Activated CD4-positive, alpha-beta T cell treated with anti-CD3 and anti-CD28 coated beads, Interleukin-2, amount 10 ng/mL, durations not matched to agents 7 days and 5 days (primary cell): ENCODE measurements at places on chromosomes 3 and 15. TPM values are rescaled to one million over a fixed set of nuclear protein-coding genes. Genes with fewer than 3 reads are reported as not detected.

The XIRP1 gene
- not detected for total RNA-seq

The ZNF620 gene
- total RNA-seq = 5.5 TPM

The NRROS gene
- total RNA-seq = 36.6 TPM

The PLCD1 gene
- total RNA-seq = 18.3 TPM

The ZNF385D gene
- total RNA-seq = not detected

DNA sequence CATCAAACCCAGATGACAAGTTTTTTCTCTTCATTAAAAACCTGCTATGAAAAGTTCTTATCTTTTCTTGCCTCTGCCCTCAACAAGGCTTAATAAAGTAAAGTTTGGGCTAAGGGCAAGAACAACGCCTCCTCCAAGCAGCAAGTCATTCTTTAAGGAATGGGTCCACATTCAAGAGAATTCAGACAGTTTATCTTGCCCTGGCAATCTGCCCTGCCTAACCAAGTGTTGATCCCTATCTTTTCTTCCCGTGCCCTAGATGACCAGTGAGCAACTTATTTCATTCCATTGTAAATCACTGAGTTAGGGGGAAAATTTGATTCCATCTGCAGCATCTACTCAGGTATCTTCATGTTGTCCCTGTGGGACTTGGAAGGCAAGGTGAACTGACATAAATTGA lies 370.3 kb upstream of the DPPA4 start:
- no peak for DNase-seq

GRCh38 chr3:49397470-49397869 lies 14.3 kb downstream of the RHOA start:
- no peak for DNase-seq

GRCh38 chr15:80777826-80778620 lies 1.1 kb upstream of the CEMIP start:
- DNase-seq = no peak

DNA sequence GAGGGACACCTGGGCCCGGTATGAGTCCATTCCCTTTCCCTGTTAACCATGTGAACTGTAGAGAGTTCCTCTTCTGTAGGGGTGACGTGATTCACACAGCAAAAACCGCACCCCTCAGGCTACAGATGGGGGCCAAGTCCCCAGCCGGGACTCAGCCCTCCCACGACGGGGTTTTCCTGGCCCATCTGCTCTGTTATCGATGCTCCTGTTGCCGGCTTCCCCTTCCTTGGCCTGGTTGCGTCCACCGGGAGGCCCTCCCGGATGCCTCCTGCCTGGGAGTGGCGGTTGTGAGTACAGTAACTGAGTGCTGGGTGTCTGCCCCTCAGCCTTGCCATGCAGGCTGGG lies 817 bp upstream of the PLXNA1 start:
- no peak for DNase-seq

- DNase-seq = no peak
Measured at GRCh38 chr3:131072845-131073244, 46.2 kb downstream of the NEK11 start.

DNA sequence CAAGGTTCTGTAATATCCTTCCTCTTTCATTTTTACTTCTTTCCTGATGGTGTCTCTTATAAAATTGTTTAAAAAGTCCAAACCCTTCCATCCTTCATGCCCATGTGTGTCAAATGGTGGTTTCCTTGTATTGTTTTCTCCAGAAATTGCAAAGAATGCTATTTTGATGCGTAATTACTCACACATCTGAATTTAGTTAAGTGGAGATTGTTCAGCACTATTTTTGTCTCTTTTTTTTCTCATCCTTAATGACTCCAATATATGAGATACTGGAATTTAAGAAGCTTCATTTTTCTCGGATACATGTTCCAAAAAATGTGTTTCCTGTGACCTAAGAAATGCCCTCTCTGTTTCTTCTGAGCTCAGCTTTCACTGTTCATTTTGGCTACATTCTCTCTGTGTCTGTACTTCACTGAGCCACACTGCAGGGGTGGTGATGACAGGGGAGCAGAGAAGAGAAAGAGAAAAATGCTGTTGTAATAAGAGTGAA lies 799.8 kb downstream of the DIPK2A start:
- DNase-seq = no peak

GRCh38 chr3:50450209-50450921 lies 53.1 kb downstream of the CACNA2D2 start:
- DNase-seq = peak; percentile 74
